ENCODE measurements at places on chromosomes 5 and 9.

GRCh38 chr5:14432931-14433589 is 148.5 kb upstream of the OTULINL start:
- no peak for DNase-seq

GRCh38 chr9:131140112-131140511 is 14.7 kb downstream of the NUP214 start:
- DNase-seq: no peak

- no peak for DNase-seq
Measured at GRCh38 chr5:154728939-154729588, 26.1 kb upstream of the LARP1 start.

- no peak for DNase-seq
Measured at GRCh38 chr5:135456238-135457099, 4.3 kb upstream of the TIFAB start.

DNA sequence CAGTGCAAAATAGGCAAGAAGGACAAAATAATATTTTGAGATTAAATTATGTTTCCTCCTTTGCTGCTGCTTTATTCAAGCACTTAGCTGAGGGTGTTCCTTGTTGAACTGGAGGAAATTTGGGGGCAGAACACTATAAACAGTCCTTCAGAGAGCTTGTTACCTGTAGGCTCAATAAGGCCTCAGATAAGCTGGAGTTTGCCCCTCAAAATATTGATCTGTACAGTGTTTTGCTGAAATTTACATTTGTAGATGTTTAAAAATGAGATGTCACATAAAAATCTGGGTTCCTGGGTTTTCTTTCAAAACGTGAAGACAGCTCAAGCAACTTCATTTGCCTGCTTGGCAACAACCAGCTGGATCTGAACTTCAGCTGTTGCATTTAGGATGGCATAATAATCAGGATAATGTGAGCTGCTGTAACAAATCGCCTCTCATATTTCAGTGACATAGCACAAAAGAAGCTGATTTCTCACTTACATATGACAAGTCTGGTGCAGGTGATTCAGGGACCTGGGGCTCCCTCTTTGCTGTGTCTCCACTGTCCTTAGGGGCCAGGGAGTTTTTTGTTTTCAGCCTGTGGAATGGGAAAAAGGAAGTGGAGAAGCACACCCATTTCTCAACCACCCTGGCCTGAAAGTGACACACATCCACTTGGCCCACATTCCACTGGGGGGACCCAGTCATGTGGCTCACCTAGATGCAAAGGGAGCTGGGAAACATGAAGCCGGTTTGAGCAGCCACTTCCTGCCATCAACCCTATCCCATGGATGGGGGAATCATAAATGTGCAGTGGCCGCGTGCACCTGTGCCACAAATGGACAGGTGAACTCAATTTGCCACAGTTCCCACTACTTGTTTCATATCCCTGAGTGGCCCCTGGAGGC is 2.4 kb upstream of the PSAT1 start:
- no peak for DNase-seq

DNA sequence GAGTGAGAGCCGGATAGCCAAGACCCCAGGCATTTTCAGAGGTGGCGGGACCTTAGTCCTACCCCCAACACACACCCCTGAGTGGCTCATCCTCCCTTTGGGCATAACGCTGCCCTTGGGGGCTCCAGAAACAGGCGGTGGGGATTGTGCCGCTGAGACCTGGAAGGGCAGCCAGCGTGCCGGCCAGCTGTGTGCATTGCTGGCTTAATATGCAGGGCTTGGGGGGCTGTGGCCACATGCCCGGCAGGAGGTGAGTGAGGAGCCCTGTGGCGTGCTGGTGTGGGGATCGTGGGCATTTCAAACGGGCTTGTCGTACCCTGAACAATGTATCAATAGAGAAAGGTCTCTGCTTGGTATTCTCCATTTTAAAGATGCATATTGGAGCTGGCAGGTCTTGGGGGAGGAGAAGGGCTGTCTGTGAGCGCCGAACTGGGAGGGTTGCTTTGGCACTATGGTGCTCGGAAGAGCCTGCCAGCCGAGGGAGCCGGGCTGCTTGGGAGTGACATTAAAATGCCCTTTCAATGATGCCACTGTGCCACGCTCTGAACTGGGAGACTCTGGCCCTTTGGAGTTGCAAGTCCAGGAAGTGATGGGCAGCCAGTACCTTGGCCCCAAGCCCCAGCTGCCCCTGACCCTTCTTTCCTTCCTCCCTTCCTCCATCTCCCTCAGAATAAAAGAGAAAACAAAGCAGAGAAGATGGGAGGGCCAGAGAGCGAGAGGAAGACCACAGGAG is 11.2 kb upstream of the OLFM1 start:
- DNase-seq: no peak

- DNase-seq: no peak
Measured at GRCh38 chr9:136031741-136032730, 63.1 kb downstream of the NACC2 start.

DNA sequence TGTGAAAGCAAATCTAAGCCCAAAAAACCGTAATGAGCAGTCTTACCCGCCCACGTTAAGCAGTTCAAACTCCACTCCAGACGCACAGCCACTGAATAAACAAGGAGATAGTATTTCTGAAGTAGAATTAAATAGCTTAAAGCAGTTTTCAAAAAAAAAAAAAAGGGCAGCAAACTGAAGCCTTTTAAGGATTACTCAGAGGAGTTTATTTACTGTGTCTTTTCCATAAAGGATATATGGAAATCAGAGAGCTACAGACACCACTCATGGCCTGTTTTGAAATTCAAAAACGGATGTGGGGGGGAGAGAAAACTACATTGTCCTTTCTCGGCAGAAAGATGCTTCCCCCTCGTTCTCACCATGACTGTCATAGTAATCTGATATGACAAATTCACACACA is 83.7 kb upstream of the IRX1 start:
- no peak for DNase-seq

DNA sequence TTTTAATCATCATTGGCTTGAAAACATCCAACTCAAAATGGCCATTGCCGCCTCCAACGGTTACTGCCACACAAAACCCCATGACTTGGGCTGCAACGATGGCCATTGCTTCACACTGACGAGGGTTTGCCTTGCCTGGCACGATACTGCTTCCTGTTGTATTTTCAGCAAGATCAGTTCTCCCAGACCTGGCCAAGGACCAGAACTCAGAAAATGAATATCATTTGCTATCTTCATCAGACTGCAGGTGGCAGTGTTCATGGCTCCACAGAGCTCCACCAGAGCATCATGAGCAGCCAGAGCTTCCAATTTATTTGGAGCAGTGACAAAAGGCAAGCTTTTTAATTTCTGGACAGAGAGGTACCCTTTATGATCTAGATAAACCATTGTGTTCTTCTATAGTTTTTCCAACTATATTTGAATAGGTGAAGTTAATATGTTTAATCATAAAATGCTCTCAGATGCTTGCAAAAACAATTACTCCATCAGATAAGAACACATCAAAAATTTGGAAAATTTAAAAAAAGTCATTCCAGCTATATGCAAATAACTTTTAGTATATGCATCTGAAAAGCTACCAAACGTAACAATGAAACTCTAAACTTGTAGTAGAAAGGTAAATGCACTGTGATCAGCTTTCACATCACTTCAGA is 10.4 kb downstream of the AMACR start:
- no peak for DNase-seq

DNA sequence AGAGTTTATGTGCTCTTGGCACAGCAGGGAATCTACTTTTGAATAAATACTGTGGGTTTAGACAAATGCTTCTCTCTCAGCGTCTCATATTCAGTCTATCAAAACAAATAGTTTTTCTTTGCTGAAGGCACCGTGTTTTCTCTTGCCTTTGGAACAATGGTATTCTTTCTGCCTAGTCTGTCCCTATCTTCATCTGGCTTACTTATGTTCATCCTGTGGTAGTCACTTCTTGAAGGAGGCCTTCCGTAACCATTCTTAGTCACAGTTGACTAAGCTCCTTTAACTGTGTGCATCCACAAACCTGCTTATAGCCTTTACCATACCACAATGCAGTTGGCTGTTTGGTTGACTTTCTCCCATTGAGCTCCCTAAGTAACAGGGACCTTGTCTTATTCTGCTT is 45.9 kb downstream of the LARP1 start:
- DNase-seq: no peak

DNA sequence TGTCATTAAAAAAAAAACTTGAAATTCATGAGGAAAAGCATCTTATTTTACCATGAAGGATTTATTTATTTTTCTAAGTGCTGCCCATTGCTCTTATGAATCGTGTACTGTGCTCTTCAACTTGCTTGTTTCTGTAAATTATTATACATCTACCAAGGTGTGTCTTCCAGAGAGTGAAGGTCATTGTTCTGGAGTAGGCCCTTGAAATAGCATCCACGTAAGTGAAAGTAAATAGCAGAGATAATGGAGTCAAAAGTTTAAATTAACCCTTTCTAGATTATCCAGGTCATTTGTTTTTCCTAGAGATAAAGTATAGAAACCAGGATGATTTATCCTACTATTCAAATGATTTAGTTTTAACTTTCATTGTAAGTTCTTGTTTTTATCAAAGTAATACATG is 473.1 kb downstream of the DIRAS2 start:
- no peak for DNase-seq

GRCh38 chr5:109859537-109859936 is 169.8 kb downstream of the MAN2A1 start:
- DNase-seq: no peak

- no peak for DNase-seq
Measured at GRCh38 chr5:8676695-8677094, 807.7 kb downstream of the MTRR start.
